ENCODE measurements at places on chromosomes 2 and 18. TPM values are rescaled to one million over a fixed set of nuclear protein-coding genes. Genes with fewer than 3 reads are reported as not detected.

The C2orf66 gene
- 0.26 TPM for total RNA-seq

The THSD7B gene
- total RNA-seq, result under 0.01 TPM

DNA sequence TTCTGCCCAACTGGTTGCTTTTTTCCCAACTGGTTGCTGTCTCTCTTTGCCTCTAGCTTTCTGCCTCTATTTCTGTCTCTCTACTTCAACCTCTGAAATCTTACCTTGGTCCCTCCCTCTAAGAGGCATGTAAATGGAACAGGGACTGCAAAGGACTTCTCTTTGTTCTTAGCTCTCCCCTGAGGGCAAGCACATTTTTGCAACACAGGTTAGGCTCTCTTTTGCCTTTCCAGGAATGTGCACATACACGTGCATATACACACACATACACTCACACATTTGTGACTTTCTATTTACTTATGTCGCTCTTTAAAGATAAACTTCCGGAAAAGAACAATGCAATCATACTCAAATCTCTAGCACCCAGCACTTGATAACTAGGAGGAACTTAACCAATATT, 262.6 kb upstream of the DDX18 start:
- no peak overlapping the region for H3K4me3 ChIP-seq
- no peaks in the 10 kb centered on the region for H3K27me3 ChIP-seq
- H3K4me1 ChIP-seq, result no peaks in the 10 kb centered on the region
- H3K27ac ChIP-seq, result no peak overlapping the region
- DNase-seq, result no peak
- no peaks in the 10 kb centered on the region for H3K36me3 ChIP-seq

- no peaks in the 10 kb centered on the region for H3K27me3 ChIP-seq
- no peaks in the 10 kb centered on the region for H3K36me3 ChIP-seq
- no peaks in the 10 kb centered on the region for H3K4me1 ChIP-seq
- H3K27ac ChIP-seq, result no peak overlapping the region
- no peak for DNase-seq
Measured at GRCh38 chr18:46466234-46467160, 190.5 kb downstream of the LOXHD1 start.

Data from fibroblast of lung (primary cell).